Activated CD8-positive, alpha-beta memory T cell treated with anti-CD3 and anti-CD28 coated beads, Interleukin-2, amount 50 U/mL, for 48 hours (primary cell): ENCODE measurements at places on chromosomes 2 and 18.

DNA sequence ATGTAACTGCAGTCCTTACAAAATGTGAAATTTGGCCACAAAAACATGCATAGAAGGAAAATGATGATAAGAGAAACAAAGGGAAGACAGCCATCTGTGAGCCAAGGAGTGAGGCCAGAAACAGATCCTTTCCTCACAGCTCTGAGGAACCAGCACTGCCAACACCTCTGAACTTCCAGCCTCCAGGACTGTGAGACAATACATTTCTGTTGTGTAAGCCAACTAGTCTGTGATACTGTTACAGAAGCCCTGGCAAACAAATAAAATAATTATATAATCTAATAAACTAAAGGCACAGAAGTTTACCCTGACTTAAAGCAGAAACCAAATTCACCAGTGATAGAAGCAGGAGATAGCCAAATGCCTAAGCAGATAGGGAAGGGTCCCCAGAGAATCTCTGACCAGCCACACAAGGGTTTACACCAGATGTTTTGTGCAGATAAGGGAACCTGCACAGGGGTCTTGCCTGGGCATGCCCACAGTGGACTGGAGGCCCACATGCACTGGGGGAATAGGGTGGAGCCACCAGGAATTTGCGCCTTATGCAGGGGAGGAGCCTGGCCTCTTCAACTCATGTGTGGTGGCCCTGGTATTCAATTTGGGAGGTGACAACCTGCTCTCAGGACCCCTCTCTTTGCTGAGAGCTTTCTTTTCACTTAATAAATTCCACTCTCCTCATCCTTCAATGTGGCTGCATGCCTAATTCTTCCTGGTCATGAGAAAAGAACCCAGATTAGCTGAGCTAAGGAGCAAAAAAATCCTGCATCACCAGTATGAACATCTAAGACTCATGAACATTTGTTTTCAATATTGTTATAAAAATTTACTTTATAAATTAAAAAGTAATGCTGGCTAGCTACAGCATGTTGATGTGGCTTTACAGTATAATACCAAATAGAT, 3.8 kb upstream of the GCC2 start:
- no peak for DNase-seq

DNA sequence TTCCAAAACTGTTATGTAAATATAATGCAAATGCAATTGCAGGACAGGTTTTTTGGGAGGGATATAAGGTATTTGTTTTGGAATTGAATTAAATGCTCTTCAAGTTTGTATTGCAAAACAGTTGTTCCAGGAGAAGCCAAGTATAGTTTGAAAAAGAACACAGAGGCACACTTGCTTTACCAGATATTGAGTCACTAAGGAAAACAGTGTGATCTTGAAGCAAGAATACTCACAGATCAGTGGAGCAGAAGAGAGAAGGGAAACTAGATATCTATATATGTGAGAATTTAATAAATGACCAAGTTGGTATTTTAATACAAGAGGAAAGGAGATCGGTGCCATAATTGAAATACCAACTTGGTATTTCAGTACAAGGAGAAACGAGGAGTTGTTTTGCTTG, 178.9 kb downstream of the CAPN13 start:
- no peak for DNase-seq

DNA sequence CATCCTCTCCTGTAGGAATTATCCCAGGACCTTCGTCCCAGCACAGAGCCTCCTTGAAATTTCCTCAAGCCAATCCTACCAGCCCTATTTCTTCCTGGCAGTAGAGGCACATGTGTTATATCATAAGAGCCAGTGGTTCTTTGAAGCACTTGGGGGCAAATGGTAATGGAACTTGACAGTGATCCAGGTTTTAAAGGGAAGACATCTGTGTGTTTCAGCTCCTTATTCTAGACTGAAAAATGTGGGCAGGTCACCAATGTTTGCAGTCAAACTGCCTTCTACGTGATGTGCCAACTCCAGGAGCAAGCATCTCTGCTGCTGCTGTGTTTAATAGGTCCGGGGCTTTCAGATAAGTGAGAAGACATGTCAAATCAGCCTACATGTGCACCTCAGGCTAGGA, 157.1 kb downstream of the GALNT14 start:
- no peak for DNase-seq

GRCh38 chr2:119827866-119828507, 68.3 kb downstream of the PTPN4 start:
- DNase-seq, result no peak

DNA sequence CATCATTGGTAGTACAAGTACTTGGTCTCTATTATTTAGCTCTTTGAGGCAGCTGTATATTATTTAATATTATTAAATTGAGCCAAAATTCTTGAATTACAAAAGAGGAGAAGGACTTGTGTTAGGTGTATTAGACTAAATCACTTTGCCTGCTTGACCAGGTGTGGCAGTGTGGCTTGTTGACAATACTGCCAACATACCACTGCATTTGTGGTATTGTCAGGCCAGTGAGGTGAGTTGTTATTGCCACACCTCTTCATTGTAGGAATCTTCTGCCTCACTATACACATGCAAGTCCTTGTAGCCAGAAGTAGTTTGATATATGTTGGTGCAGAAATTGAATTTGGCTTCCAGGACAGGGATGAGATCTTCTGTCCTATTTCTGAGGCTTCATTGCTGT, 40.5 kb downstream of the CYP20A1 start:
- no peak for DNase-seq

DNA sequence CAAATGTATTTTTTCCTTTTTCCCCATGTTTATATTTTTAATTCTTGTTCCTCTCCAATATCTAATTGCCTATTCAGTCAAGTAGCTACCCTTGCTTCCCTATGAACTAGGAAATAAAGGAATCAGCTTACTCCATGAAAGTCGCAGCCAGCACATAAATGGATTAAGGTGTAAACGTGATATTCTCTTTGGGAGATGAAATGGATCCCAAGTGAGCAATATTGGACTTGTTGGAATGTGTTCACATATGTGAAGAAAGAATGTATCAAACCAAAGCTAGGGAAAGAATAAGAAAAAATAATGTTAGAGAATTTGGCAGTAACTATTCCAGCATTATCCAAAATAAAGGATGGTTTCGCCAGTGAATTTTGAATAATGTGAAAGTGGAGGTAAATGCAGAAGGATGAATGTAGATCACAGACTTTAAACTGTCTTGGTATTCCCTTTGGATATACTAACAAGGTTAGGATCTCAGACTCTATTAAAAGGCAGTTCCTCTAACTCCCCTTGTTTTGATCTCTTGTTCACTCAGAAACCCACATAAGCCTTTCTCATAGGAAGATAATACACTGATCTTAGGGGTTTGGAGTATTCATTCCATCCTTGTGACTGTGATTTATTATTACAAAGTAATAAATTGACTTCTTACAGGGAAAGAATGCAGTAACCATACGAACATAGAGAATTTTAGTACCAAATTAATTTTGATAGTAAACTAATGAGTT, 208.1 kb downstream of the BABAM2 start:
- no peak for DNase-seq

DNA sequence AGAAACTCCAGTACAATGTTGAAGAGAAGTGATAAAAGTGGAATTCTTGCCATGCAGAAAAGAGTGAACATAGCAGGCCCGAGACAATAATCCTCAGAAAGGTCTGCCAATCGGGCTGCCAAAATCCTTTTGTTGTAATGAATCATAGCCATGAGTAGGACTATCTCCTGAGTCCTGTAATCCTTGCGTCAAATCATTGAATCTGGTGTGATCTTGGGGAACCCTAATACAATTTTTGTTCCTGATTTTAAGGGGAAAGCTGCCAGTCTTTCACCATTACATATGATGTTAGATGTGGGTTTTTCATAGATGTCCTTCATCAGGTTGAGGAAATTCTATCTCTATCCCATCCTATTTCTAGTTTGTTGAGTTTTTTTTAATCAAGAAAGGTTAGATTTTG, 2.2 kb downstream of the TPGS2 start:
- DNase-seq, result no peak

- no peak for DNase-seq
Measured at GRCh38 chr2:148660999-148661398, 16.4 kb downstream of the EPC2 start.

- DNase-seq, result no peak
Measured at GRCh38 chr18:58496937-58497336, 132.0 kb downstream of the ALPK2 start.

GRCh38 chr2:30030361-30030760, 109.0 kb upstream of the ALK start:
- no peak for DNase-seq

GRCh38 chr2:12315224-12315623, 401.5 kb upstream of the TRIB2 start:
- no peak for DNase-seq

GRCh38 chr2:11416186-11416585, 49.8 kb downstream of the E2F6 start:
- DNase-seq, result no peak

GRCh38 chr2:19356545-19357401, 1.6 kb downstream of the OSR1 start:
- no peak for DNase-seq

GRCh38 chr2:8987410-8987809, 16.1 kb downstream of the MBOAT2 start:
- DNase-seq, result no peak

- no peak for DNase-seq
Measured at GRCh38 chr2:230982126-230982525, 13.8 kb upstream of the SPATA3 start.

DNA sequence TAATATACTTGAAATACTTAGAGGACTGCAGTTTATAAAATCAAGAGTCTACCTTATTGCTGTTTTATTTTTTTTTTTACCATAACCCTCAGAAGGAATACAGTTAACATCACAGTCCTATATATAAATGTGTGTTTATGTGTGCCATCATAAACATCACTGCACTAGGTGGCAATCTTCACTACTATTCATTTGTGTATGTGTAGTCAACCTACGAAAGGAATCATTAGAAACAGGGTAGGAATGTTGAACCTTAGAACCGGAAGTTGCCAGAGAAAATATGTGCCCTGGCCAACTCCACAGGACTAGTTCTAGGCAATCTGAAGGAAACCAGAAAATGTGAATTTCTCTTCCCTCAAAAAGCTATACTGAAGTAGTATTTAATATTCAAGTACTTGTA, 3.4 kb downstream of the GEN1 start:
- no peak for DNase-seq

- no peak for DNase-seq
Measured at GRCh38 chr2:178927173-178927572, 120.0 kb upstream of the TTN start.

- DNase-seq, result no peak
Measured at GRCh38 chr2:215511454-215512346, 75.8 kb upstream of the FN1 start.

DNA sequence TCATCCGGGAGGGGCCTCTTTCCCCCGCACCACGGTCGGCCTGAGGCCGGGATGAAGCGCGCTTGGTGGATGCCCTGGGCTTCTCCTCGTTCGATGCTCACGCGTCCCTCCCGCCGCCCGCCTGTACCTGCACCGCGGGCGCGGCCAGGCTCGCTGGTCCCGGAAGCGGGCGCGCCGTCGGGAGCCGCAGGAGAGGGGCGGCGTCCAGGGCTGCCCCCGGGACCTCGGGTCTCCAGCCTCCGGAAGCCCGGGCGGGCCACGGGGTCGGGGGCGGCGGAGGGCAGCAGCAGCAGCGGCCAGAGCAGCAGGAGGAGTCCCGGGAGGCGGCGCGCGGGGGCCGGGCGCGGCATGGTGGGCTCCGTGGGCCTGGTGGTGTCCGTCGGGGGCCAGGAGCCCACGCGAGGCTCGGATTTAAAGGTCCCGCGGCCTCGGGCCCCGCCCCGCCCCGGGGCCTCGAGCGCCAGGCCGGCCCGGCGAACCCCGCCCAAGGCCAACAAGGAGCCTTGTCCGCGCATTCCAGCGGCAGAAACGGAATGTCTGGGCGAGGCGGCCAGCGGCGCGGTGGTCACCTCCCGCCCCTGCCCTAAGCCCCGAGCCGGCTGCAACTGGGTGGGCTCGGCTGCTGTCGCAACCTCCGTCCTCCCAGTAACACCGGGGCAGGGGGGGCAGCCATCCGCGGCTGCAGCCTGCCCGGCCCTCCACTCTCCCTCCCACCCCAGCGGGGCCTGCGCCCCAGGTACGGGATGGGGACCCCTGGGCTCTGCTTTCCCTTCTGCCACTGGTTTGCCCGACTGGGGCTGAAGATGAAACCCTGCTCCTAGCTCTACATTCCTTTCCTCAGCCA, at the start of gene MATN3:
Gene MATN3 (minus strand): TSS at position 387 of the 844 bp plus-strand sequence. CDS start 37 bp downstream, at position 350.
- DNase-seq, result no peak

GRCh38 chr2:217063238-217063755, 203.4 kb upstream of the TNP1 start:
- DNase-seq, result no peak

DNA sequence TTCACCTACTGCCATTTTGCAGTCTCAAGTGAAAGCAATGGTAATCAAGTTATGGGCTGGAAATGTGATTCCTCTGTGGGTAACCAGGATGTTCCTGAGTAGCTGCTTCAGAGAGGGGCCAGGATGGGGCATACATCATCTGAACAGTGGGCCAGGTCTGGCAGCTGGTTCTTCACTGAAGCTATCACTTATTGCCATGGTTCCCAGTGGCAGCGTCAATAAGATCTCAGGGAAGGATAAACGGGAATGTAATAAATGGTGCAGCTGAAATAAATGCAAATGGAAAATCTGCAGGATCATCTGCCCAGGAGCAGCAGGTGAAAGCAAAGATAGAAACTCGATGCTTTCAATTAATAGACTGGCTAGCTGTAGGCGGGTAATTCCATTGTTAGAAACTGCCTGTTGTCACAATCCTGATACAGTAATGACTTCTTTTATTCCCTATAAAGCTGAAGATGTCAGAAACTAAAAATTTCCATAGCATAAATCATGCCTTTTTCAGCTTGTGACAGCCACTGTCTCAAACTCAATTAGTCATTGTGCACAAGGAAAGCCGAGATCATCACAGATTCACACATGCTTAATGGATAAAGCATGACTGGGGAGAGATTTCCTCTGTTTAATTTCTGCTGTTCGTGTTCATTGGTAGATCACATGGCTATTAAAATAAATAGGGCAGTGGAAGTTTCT, 56.2 kb upstream of the CCDC85A start:
- no peak for DNase-seq

DNA sequence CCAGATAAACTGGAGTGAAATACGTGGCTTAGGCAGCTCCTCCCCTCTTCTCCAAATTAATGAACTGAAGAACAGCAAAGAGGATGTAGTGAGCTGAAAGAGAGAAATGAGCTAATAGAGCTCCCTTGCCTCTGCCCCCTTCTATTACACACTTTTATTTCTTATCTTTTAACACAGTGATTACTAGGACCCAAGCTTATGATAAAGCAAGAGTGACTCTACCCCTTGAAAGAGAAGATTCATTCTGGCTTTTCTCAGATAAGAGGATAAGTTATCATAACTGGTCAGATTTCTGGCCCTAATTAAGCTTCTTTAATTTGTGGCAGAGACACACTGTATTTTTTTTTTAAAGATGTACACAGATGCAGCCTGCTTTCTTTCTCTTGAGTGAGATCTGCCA, 102.2 kb downstream of the MSTN start:
- DNase-seq, result no peak

DNA sequence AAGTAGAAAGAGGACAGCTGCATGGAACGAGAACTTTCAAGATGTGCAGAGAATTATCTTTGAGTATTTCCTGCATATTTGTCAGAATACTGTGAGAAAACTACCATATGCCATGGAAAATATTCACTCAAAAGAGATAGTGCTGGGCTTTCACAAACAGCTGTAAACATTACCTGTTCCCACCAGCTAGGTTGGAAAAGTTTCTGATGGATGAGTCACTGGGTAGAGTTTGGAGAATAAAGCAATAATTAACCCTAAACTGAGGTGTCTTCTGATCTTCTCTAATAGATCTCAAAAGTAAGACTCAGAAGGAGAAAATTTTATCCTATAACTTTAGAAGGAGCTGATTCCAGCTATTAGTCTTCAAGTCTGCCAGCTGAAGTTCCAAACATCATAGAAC, 3.9 kb upstream of the FSIP2 start:
- DNase-seq, result no peak

- DNase-seq, result no peak
Measured at GRCh38 chr18:46315161-46315560, 211.0 kb downstream of the HAUS1 start.
